ENCODE measurements at places on chromosomes 11 and 22.
A peak's percentile ranks its signal among the peaks of the same experiment; 100 is the strongest.

- H3K27me3 ChIP-seq = no peaks in the 10 kb centered on the region
- H3K36me3 ChIP-seq = no peaks in the 10 kb centered on the region
- no peak overlapping the region for H3K27ac ChIP-seq
- H3K4me1 ChIP-seq = no peaks in the 10 kb centered on the region
Observed at GRCh38 chr11:30936491-30936890, 350.3 kb upstream of the MPPED2 start.

DNA sequence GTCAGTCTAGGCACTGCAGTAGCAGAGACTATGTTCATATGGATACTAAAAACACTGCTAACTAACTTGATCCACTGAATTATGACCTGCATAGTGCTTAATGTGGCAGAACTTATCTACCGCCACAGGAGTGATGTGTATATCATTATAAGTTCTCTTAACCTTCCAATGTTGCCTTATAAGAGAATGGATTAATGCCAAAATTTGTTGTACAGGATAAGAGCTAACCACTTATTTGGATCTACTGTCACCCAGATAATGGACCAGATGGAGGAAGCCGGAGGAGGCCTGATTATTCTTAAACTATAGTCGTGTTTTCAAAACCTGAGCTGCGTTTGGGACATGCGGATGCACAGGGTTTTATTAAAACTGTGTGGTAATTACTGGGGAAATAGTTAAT, 1.9 kb upstream of the OR51B4 start:
- H3K27ac ChIP-seq = no peak overlapping the region
- DNase-seq = no peak
- H3K27me3 ChIP-seq = peaks cover 19% of the 10 kb centered on the region

DNA sequence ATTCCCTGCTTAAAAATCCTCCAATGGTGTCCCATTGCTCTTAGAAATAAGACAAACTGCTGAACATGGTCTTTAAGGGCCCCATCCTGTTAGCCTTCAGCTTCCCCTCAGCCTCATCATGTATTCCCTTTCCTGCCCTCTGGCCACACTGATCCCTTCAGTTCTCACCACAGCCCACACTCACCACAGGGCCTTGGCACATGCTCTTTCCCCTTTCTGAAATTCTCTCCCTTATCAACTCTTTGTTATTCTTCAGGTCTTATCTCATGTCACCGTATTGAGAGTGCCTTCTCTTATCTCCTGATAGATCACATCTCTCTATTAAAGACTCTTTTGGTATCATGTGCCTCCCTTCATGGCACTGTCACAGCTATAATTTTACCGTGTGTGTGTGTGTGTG, 167.8 kb upstream of the MPPED2 start:
- no peaks in the 10 kb centered on the region for H3K4me1 ChIP-seq
- H3K36me3 ChIP-seq = no peaks in the 10 kb centered on the region
- DNase-seq = no peak
- H3K27me3 ChIP-seq = no peaks in the 10 kb centered on the region

DNA sequence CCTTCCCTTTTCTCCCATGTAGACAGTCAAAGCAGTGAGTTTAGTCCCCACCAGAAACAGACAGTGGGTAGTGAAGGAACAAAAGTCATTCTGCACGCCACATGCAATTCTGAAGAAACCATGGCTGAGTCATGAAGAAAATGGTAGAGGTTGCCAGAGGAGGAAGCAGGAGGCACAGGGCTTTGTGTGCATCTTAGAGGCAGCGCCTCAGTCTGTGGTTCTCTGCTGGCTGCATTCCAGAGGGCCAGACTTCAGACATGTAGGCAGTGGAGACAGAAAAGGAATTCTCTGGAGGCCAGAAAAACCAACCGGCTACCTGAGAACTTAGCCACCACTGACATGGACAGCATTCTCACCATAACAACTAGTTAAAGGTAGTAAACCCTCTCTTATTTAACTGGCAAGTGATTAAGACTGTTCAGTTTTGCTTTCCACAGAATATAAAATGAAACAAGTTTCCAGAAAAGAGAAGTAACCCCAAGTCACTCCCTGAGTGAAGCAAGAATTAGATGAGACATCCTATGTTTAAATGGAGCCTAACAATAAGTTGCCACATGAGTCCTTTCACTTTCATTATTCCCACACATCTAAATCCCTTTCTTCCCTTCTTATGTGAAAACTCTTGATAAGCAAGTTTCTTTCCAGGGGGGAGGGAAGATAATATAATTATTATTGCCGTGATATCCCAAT, 556.1 kb downstream of the SOX6 start:
- no peak overlapping the region for H3K27ac ChIP-seq
- no peak for DNase-seq
- no peaks in the 10 kb centered on the region for H3K4me1 ChIP-seq
- no peaks in the 10 kb centered on the region for H3K27me3 ChIP-seq
- no peaks in the 10 kb centered on the region for H3K36me3 ChIP-seq
- no peak overlapping the region for H3K4me3 ChIP-seq

DNA sequence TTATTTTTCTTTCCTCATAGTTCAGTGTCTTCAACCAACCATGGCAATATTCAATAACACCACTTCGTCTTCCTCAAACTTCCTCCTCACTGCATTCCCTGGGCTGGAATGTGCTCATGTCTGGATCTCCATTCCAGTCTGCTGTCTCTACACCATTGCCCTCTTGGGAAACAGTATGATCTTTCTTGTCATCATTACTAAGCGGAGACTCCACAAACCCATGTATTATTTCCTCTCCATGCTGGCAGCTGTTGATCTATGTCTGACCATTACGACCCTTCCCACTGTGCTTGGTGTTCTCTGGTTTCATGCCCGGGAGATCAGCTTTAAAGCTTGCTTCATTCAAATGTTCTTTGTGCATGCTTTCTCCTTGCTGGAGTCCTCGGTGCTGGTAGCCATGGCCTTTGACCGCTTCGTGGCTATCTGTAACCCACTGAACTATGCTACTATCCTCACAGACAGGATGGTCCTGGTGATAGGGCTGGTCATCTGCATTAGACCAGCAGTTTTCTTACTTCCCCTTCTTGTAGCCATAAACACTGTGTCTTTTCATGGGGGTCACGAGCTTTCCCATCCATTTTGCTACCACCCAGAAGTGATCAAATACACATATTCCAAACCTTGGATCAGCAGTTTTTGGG, at the start of gene OR51T1:
OR51T1 (plus strand) TSS at position 41 of the 641 bp plus-strand sequence; CDS start at position 41, 0 bp downstream.
- H3K4me1 ChIP-seq = no peaks in the 10 kb centered on the region
- no peaks in the 10 kb centered on the region for H3K27me3 ChIP-seq
- DNase-seq = no peak
- no peak within 1 kb of the TSS for H3K27ac ChIP-seq
- no peak within 1 kb of the TSS for H3K4me3 ChIP-seq

GRCh38 chr11:120635136-120635810, 123.7 kb downstream of the GRIK4 start:
- H3K27ac ChIP-seq = no peak overlapping the region
- peaks cover 55% of the 10 kb centered on the region for H3K27me3 ChIP-seq
- H3K36me3 ChIP-seq = no peaks in the 10 kb centered on the region
- no peaks in the 10 kb centered on the region for H3K4me1 ChIP-seq
- H3K4me3 ChIP-seq = no peak overlapping the region

GRCh38 chr11:64119700-64120099, 46.2 kb downstream of the MACROD1 start:
- H3K36me3 ChIP-seq = no peaks in the 10 kb centered on the region
- no peak overlapping the region for H3K4me3 ChIP-seq
- H3K27me3 ChIP-seq = no peaks in the 10 kb centered on the region
- H3K4me1 ChIP-seq = no peaks in the 10 kb centered on the region
- no peak for DNase-seq

GRCh38 chr11:1654388-1655167, 25.0 kb downstream of the KRTAP5-5 start:
- H3K4me3 ChIP-seq = no peak overlapping the region
- no peak for DNase-seq
- H3K4me1 ChIP-seq = peaks cover 6% of the 10 kb centered on the region
- peaks cover 61% of the 10 kb centered on the region for H3K27me3 ChIP-seq
- H3K36me3 ChIP-seq = peaks cover 3% of the 10 kb centered on the region
- no peak overlapping the region for H3K27ac ChIP-seq

- no peaks in the 10 kb centered on the region for H3K4me1 ChIP-seq
- no peak for DNase-seq
- peaks cover 2% of the 10 kb centered on the region for H3K36me3 ChIP-seq
- no peaks in the 10 kb centered on the region for H3K27me3 ChIP-seq
- H3K27ac ChIP-seq = no peak overlapping the region
Observed at GRCh38 chr11:69022260-69022659, 9.2 kb upstream of the MRGPRF start.

- DNase-seq = no peak
- H3K4me1 ChIP-seq = no peaks in the 10 kb centered on the region
- H3K36me3 ChIP-seq = peaks cover 5% of the 10 kb centered on the region
- no peak overlapping the region for H3K27ac ChIP-seq
- peaks cover 12% of the 10 kb centered on the region for H3K27me3 ChIP-seq
Observed at GRCh38 chr11:62001450-62002191, 34.2 kb upstream of the FTH1 start.

GRCh38 chr11:35106595-35106994, 32.4 kb upstream of the CD44 start:
- peak overlapping the region; percentile 51 for H3K27ac ChIP-seq
- H3K4me1 ChIP-seq = peaks cover 49% of the 10 kb centered on the region
- no peaks in the 10 kb centered on the region for H3K27me3 ChIP-seq
- DNase-seq = no peak
- no peaks in the 10 kb centered on the region for H3K36me3 ChIP-seq

- no peak overlapping the region for H3K4me3 ChIP-seq
- H3K4me1 ChIP-seq = no peaks in the 10 kb centered on the region
- H3K36me3 ChIP-seq = no peaks in the 10 kb centered on the region
- peaks cover 70% of the 10 kb centered on the region for H3K27me3 ChIP-seq
- no peak overlapping the region for H3K27ac ChIP-seq
Observed at GRCh38 chr11:34773826-34774225, 142.4 kb downstream of the APIP start.

DNA sequence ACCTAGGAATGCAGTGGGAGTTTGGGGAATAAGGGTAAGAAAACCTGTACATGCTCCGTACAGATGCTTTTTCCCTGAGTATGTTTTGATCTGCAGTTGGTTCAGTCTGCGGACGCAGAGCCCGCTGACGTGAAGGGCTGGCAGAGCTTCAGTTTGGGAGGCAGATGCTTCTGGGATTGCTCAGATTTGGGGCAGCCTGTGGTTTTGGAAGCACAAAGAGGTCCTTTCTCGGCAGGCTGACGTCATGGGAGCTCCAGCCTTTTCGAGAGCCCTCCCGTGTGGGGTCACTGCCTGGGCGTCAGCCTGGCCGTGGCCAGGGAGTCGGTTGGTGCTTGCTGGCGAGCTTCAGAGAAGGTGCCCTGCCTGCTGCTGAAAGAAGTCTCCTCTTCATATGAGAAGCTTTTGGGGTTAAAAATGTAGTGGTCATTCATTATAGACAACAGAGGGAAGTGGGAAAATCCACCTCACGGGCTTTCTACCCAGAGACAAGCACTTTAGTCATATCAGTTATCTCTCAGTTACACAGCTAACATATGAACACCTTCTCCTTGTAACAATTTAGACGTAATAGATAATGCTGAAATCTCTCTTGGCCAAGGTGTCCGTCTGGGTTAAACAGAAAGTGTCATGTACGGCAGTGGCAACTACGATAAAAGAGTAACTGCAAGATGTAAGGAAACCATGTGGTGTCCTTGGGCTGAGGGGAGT, 26.8 kb downstream of the TPCN2 start:
- no peak for DNase-seq
- H3K36me3 ChIP-seq = peaks cover 2% of the 10 kb centered on the region
- no peaks in the 10 kb centered on the region for H3K27me3 ChIP-seq
- peaks cover 6% of the 10 kb centered on the region for H3K4me1 ChIP-seq

DNA sequence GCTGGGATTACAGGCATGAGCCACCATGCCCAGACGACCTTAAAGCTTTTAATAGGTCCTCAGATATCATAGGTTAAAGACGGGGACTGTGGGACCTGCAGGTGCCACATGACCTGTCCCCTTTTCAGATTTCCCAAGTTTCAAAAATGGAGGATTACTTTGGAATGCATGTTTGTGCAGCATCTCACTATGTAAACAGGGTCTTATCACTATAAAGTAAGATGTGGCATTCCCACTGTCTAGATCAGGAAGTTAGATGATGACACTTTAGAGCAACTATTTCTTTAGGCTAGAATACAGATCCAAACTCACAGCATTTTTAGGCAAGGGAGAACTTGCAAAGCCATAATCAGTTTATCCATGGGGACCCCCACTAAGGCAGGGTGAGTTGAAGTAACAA, 92.8 kb downstream of the USP35 start:
- H3K27me3 ChIP-seq = peaks cover 7% of the 10 kb centered on the region
- DNase-seq = no peak
- H3K36me3 ChIP-seq = peaks cover 3% of the 10 kb centered on the region
- no peak overlapping the region for H3K4me3 ChIP-seq

DNA sequence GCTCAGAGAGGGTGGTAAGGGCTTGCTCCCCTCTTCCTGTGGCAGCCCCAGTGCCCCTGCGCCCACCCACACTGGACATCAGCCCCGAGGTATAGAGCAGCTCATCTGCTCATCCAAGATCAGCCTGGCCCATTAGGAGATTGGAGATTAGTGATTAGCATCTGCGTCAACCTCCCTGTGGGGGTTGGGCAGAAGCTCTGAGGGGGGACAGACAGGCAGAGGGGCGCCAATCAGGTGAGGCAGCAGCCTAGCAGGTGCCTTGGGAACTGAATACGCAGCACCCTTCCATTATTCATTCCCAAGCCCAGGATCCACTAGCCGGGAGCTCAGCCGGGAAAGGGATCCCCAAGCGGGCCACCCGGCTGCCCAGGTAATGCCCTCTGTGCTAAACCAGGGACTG, 11.0 kb downstream of the SMTN start:
- no peak for DNase-seq
- H3K4me1 ChIP-seq = no peaks in the 10 kb centered on the region
- H3K4me3 ChIP-seq = no peak overlapping the region

- peaks cover 2% of the 10 kb centered on the region for H3K36me3 ChIP-seq
- H3K4me1 ChIP-seq = peaks cover 5% of the 10 kb centered on the region
- no peaks in the 10 kb centered on the region for H3K27me3 ChIP-seq
- H3K27ac ChIP-seq = no peak overlapping the region
- no peak overlapping the region for H3K4me3 ChIP-seq
Observed at GRCh38 chr22:22556995-22557925, 1.8 kb downstream of the PRAME start.

DNA sequence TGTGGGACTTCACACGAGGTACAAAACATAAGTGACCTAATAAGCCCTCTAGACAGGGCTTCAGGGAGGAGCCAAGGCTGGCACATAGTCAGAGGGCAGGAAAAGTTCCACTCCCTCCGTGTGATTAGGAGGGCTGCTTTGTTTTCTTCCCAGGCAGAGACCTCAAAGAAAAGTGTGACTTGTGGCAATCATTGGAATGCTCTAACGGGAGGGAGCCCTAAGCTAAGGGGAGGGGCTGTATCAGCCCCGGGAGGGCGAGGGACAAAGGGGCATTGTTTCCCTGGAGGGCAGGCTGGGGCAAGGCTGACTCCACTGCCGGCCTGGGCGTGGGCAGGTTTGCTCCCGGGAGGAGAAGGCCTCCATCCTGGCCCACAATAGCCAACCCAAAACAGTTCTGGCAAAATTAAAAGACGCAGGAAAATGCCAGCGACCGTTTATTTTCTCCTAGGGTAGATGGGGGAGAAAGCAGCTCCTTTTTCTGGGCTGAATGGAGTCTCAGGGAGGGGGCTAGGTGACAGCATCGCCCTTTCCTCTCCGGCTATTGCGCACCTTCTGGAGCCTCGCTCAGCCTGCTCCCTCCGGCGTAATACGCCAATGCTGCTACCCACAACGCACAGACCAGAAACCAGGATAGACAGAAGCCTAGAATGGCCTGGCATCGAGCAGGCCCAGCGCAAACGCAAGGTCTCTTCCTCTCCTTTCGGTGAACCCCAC, 60.2 kb downstream of the ENDOD1 start:
- H3K27ac ChIP-seq = no peak overlapping the region
- H3K4me3 ChIP-seq = peak overlapping the region; percentile 75
- no peak for DNase-seq
- peaks cover 8% of the 10 kb centered on the region for H3K36me3 ChIP-seq
- H3K27me3 ChIP-seq = peaks cover 29% of the 10 kb centered on the region

All from central memory CD8-positive, alpha-beta T cell (primary cell).